ENCODE measurements at places on chromosomes 1 and 21. TPM values are rescaled to one million over a fixed set of nuclear protein-coding genes. Genes with fewer than 3 reads are reported as not detected.

Gene LMOD1
- total RNA-seq, result 1.5 TPM

Gene ASTN1
- 5.0 TPM for total RNA-seq

Gene KRTAP19-1
- not detected for total RNA-seq

Gene LEPR
- 5.6 TPM for total RNA-seq

Gene TIE1
- 2.5 TPM for total RNA-seq
